Muscle of back (tissue), 13 donors: ENCODE measurements at places on chromosomes 13 and 19. TPM values are rescaled to one million over a fixed set of nuclear protein-coding genes. Genes with fewer than 3 reads are reported as not detected.

CCNA1 gene
- 0.56 TPM for polyA plus RNA-seq

NHLRC3 gene
- 26.2 TPM for polyA plus RNA-seq

ZNF345 gene
- polyA plus RNA-seq, result 5.7 TPM

VSTM2B gene
- polyA plus RNA-seq, result not detected

PCDH9 gene
- 2.8 TPM for polyA plus RNA-seq

MATK gene
- 1.0 TPM for polyA plus RNA-seq
